ENCODE measurements at places on chromosomes 4 and X.
A peak's percentile ranks its signal among the peaks of the same experiment; 100 is the strongest.

DNA sequence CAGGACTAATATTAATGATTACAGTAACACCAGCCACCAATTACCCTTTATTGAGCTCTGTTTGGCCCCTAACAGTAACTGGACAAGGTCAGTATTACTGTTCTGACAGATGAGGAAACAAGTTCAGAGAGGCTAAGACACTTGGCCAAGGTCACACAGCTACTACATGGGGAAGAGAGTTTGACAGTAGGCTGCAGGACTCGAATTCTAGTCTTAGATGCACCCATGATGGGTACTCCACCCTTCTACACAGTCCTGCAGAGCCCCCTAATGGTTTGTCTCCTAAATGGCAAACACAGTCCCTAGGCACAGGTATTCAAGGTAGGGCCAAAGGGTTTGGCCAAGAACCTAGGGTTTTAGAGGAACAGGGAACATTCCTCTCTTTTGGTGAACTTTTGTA is 93.9 kb downstream of the NSUN7 start:
- no peak for DNase-seq

DNA sequence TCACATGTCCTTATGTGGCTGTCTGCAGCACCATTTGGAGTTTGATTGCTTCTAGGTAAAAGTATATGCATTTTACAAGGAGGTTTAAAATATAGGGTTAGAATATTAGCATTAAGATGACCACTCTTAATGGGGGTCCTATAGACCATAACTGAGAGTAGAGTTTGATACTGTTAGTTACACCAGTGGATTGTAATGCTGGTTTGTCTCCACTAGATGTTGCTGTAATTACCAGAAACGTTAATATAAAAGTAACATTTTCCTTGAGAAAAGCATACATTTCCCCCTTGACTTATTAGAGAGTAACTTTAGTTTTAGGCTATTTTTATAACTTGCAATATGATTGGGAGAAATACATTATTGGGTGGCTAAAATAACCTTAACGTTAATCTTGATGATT is 93.0 kb downstream of the ZXDA start:
- no peak for DNase-seq

DNA sequence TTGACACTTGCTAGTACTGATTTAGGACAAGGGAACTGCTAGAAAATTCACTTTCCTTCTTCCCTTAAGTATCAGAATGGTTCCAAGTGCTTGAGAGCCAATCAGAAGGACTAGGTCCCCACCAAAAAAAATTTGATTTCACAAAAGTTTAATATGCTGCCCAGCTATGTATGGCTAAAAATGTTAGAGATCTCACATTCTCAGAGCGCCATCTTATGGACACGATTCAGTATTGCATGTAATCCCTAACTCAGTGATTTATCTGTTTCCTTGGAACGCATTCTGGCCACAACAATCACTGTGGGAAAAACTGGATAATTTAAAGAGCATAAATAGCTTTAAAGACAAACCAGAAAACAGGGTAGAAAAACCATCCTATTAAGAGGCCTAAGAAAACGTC is 255.1 kb upstream of the GPC4 start:
- DNase-seq: no peak

DNA sequence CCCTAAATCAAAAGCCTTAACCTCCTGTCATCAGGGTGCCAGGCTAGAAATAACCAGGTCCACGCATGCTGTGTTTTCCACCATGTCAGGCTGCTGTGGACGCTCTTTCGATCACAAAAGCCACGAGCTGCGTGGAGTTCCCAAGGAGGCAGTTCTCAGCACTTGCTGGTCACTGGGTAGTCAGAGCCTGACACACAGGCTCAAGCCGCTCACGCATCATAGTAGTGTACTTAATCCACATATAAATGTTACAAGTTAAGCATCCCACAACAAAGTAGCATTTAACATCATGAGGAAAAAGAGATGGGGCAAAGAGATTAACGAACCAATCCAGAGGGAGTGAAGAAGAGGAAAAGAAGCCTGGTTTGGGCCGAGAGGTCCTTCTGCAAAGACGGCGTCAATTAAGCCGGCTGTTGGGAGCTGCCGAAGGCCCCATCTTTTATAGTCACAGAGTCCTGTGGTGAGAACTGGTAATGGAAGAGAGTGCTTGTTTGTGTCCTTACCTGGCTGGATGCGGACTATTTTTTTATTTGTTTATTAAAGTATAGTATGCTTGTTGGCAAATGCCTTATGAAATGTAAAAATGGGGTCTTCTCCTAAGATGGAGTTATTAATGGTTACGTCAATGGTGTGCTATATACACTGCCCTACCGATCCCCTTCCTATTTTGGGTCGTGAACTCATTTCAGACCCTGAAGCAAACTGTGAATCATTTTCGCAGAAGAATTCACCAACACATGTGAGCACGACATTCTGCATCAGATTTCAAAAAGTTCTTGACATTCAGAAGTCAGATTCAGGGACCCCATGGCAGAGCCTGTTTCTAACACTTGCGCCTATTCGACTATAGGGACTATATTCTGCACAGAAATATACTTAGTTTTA is 675 bp downstream of the PRIMPOL start:
- DNase-seq: peak; percentile 9

DNA sequence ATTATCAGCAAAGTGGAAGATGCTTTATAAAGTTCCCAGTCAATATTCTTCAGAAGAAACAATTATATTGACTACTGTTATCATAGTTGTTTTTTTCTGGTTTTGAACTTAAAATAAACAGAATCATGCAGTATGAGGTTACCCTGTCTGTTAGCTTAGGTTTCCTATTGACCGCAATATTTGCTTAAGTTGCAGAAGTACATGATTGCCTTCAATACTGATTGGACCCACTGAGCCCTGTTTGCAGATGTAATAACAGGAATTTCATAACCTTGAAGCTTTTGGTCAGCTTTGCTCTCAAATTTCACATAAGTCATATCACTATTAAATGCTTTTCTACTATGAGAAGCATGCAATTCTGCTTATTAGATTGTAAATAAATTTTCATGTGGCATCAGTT is 229.1 kb upstream of the FSTL5 start:
- DNase-seq: no peak

- DNase-seq: no peak
Measured at GRCh38 chr4:148874331-148874730, 432.1 kb upstream of the NR3C2 start.

DNA sequence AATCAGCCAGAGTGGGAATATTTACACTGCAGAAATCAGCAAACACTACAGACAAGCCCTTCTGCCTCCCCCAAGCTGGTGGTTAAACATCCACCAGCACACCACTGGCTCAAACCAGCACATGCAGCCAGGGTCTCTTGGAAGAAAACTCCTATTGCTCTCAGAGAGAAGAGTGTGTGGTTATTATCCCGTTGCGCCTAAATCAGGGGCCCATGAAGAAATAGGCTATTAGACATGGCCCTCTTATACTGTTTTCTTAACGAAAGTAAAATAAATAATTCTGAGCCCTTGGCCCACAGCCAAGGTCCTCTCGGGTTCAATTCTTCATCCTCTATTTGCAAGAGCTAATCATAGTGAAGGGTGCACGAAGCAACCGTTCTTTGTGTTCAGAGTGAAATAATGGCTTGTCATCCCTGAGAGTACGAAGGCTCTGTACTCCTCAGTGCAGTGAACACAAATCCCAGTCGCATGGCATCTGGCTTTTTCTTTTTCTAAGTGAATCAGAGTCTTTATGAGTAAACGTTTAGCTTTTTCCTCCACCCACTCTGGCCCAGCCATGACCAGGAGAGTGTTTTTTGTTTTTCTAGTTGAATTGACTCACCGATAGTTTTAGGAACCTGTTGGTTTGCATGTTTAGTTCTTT is 33.4 kb upstream of the RBM47 start:
- no peak for DNase-seq

DNA sequence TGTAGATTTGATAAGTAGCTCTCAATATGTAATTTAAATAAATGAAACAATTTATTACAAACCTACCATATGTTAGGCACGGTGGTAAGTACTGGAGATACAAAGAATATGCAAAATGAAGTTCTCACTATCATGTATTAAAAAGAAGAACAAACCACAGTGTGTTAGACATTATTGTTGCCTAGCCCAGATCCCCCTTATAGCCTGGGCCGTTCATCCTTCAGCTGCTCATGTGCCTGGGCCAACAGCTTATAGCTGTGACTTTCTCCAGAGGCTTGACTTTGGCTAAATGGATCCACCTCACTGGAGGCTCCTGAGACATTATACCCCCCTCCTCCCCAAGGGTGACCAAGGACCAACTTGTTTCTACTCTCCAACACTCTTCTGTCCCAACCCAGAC is 29.8 kb upstream of the CCNG2 start:
- DNase-seq: no peak

DNA sequence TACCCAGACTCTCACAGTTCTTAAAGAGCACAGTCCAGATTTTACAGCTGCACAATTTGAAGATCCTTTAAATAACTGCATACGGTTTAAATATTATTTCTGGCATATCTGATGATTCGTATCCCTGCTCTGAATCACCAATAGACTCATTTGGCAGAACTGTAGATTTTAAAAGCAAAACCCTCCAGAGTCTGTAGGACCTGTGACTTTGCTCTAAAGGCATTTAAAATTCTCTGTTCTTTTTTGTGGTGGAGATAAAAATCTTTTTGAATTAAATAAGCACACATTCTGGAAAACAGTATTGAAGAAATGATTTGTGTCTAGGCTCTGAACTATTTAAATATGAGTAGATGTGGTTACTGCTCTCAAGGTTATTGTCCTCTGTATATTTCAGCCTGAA is 246.2 kb upstream of the PITX2 start:
- no peak for DNase-seq

GRCh38 chr4:80202190-80202711 is 4.9 kb downstream of the PRDM8 start:
- DNase-seq: peak; percentile 79

DNA sequence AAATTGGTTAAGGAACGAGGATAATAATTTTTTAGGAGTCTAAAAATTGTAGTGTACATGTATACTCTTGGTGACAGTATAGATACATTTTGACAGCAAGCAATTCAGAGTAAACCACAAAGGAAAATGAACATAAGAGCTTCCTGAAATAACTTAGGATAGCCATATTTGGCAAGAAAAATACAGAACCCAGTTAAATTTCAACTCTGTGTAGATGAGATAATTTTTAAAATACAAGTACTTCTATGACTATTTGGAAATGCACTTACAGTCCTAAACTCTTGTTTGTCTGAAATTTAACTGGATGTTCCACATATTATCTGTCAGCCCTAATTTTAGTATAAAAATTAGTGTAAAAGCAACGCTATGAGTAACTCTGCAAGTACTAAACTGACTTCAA is 124.4 kb upstream of the PCDH18 start:
- DNase-seq: no peak

DNA sequence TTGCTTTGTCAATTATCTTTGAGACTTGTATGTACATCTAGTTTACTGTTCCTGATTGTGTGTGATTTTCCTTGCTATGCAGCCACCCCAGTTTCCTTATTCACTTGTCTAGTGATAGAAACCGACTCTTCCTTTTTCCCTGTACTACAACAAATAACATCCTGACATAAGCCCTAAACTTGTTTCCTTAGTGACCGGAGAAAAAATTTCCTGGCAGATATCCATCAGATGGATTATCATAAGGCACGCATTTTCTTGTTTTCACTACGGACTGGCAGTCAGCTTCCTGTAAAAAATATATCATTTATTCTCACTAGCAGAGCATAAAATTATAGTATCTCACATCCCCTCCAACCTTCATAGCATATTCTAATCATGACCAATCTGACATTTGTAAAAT is 410.7 kb downstream of the CENPC start:
- no peak for DNase-seq

- no peak for DNase-seq
Measured at GRCh38 chrX:150143721-150144440, 205.6 kb upstream of the EOLA2 start.

DNA sequence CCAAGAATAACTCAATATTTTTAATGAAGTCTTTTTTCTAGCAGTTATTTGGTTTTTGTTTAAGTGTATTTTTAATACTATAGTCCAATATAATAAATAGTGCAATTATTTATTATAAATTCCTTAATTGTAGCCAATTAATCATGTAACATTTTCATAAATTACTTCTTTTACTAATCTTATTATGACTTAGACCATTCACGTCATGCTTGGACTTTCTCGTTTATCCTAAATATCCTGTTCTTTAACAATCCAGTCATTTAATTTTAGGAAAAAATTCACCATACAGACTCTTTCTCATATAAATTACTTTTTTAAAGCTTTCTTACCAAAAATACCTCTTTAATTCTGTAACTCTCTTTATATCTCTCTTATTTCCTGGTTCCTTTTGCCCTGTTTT is 350.1 kb downstream of the AR start:
- DNase-seq: no peak

- DNase-seq: no peak
Measured at GRCh38 chr4:48905363-48906015, 1.1 kb downstream of the OCIAD2 start.

DNA sequence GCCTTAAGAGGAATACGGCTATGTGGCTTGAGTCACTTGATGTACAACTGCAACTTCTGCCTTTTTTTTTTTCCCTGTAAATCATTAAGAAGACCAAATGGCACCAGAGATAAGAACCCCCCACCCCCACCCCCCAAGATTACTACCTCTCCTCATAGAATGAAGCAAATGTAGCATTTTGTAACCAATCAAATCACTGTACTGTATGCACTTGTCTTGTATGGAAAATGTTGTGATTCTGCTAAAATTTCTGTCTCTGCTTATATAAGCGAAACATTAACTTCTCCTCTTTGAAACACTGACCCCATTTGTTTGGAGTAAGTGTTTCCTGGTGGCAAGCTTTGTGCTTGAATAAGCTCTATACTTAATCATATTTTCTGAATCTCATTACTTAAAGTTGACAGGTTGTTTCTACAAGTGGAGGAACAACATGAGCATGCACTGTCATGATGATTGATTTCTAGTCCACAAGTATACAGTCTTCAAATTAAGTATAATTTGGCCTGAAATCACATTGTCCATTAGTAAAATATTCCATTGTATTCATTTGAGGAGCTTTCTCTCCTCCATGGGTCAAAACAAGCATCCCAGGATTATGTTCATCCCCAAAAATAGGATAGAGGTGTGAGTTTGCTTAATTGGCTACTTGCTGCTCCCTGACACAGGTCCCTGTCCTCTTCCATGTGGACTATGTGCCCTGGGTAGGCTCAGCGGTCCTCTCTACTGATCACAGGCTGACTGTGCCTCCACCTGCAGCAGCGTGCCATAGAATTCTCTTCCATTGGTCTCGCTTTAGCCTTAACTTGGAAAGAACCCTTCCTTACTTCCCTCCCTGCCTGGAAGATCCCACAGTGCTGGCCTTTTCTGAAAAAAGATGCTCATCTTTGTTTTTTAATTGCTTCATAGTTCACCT is 104.0 kb upstream of the BMP2K start:
- DNase-seq: no peak

GRCh38 chr4:81724925-81725329 is 253.2 kb upstream of the RASGEF1B start:
- peak; percentile 32 for DNase-seq

DNA sequence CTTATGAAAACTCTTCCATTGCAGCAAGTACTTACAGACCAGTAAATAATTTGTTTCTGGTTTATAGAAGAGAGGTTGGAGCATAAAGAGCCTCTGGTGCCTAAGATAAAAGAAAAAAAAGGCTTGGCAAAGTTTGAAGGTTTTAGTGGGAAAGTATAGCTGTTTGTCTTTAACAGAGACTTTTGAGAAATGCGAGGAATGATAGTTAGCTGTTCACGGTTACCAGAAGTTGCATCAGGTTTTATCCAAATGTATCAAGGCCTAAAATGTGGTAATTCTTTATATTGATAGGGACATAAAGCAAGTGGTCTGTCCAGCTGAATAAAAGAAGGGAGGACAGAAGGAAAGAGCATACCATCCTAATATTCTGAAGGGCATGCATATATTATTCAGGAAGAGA is 29.3 kb downstream of the RAP1GDS1 start:
- DNase-seq: no peak

- peak; percentile 32 for DNase-seq
Measured at GRCh38 chrX:154719132-154719675, 31.7 kb downstream of the GAB3 start.
